ENCODE measurements at places on chromosomes 11 and 22.

DNA sequence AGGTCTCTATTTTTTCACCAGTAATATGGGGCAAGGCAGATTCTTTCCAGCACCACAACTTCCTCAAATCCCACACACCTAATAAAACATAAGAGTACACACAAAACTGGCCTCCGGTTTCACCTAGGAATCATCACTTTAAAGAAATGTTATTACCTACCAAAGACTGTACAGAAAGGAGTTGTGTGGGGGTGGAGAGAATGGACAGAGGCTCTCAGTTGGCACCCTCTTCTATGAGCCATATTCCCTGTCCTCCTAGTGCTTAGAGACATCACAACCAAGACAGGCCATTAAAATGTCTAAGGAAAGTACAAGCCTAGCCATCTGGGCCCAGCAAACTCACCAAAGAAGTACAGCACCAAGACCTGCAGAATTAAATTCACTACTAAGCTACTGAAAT lies 56.1 kb downstream of the RBFOX2 start:
- DNase-seq, result no peak

DNA sequence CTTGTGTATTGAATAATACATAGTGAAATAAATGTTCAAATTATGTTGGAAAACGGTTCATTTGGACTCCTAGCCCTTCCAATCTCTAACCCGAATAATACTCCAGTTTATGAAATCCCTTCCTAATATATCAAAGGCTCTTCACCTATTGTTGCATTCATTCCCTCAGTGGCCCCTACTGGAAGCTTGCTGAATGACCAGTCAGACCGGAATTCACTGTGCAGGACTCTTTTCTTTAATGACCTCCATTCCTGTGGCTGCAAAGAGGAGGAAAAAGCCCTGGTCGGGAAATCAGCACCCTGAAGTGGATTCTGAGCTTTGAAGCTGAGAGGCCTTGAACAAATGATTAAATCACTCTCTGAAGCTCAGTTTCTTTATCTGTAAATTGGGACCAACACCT lies 19.1 kb upstream of the RCN1 start:
- no peak for DNase-seq

DNA sequence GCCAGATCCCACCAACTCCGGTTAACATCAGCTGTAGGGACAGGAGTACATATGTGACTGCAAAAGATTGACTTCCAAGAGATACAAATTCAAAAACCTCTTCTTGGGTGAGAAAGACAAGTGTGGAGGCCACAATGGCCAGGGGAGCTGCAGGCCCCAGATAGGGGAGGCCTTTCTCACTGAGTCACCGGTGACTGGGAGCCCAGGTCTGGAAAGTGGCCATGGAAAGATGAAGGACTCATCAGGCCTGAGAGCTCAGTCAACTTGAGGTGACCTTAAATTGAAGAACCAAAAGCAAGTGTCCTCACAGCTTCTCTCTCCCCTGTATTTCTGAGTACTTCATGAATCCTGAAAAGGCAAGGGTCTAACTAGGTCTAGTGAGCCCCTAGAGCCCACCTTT lies 90.4 kb upstream of the CLPB start:
- no peak for DNase-seq

GRCh38 chr11:126312961-126313360 lies 9.1 kb downstream of the DCPS start:
- DNase-seq, result no peak
